Retina (tissue), 1 donor: ENCODE measurements at places on chromosomes 7 and 10.

- peak; percentile 59 for DNase-seq
Observed at GRCh38 chr10:44385696-44386441, 972 bp upstream of the CXCL12 start.

GRCh38 chr7:131302876-131303707, 24.6 kb upstream of the MKLN1 start:
- no peak for DNase-seq

GRCh38 chr10:77738496-77739158, 101.0 kb upstream of the KCNMA1 start:
- DNase-seq: no peak

GRCh38 chr10:110919349-110919931, at the start of gene SHOC2:
TSS of gene SHOC2 (plus strand) at chr10:110919604. CDS start at chr10:110964359, 44,755 bp downstream.
- DNase-seq: no peak

- DNase-seq: no peak
Observed at GRCh38 chr7:47715631-47716068, 133.7 kb upstream of the TNS3 start.

DNA sequence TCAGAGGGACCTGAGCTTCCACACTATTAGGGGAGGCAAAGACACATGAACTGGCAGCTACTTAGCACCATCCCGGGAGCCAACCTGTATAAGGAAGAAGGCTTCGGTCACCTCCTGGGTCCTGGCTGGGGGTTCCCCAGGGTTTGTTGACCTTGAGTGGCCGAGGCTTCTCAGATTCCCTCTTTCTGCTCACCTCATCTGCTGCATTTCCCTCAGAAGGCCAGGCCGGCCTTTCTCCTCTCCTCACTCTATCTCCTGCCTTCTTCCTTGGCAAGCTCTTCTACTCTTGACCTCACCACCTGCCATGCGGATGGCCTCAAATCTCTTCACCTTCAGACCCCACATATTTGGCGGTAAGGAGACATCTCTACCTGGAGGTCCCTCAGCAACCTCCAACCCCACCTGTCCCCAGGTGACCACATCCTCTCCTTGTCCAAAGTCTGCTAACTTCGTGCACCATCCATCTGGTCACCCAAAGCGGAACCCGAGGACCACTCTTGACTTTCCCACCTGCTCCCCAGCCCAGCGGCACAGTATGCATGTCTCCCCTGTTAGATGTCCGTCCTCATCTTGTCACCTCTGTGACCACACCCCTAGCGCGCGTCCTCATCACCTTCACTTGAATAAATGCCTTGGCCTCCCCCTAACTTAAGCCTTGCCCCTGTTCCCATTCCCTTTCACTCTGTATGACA, 133.8 kb upstream of the UNC5B start:
- no peak for DNase-seq

- no peak for DNase-seq
Observed at GRCh38 chr7:3917436-3917835, 616.4 kb downstream of the SDK1 start.

DNA sequence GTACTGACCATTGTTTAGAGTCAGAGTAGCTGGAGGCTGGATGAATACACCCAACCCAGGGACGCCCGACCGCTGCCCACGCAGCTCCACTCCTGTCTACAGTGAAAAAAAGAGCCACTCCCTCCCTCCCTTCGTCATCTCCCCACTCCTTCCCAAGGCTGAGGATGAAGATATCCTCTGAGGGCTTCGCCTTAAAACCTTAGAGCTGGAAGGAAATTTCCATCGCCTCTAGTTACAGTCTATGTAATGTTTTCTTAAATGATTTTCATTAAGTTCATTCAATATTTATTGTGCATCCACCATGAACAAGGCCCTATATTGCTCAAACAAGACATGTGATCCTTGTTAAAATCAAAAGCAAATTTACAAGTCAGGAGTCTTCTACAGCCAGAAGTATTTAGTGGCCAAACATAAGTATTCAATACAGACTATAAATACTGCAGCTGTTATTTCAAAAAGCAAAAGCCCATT, 11.3 kb upstream of the SLIT1 start:
- no peak for DNase-seq

DNA sequence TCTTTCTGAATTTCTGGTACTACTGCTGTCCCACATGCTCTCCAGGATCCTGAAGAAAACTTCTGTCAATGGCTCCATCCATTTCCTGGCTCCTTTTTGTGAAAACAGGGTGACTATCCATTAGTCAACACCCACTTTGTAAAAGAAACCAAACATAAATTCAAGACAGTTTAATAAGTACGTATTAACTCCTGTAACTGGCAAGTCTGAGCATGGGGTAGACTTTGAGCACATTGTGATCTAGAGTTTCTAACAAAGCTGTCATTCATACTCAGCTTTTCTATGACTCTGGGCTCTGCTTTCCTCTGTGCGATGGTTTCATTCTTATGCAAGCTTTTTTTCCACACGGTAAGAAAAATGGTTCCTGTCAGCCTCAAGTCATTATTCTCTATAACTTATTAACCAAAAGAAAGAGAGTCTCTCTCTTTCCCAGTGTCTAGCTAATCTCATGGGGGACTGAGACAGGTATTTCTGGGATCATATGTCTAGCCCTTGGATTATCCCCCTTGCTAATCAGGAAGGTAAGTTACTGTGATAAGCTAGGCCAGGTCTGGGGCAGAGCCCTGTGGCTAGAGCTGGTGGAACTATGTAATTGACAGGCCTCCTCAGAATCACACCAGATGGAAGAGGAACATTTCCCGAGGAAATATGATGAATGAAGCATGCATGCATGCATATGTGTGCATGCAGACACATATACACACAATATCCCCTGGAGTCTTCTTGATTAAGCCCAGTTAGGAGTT, 98.5 kb downstream of the GNAI1 start:
- no peak for DNase-seq
